ENCODE measurements at places on chromosomes 12 and 14.

GRCh38 chr14:20998674-20999366, at the start of gene SLC39A2:
SLC39A2 (plus strand) TSS chr14:20999293; CDS start chr14:20999447, 154 bp downstream.
- DNase-seq = no peak

GRCh38 chr12:16939871-16940306, 333.9 kb upstream of the LMO3 start:
- no peak for DNase-seq

DNA sequence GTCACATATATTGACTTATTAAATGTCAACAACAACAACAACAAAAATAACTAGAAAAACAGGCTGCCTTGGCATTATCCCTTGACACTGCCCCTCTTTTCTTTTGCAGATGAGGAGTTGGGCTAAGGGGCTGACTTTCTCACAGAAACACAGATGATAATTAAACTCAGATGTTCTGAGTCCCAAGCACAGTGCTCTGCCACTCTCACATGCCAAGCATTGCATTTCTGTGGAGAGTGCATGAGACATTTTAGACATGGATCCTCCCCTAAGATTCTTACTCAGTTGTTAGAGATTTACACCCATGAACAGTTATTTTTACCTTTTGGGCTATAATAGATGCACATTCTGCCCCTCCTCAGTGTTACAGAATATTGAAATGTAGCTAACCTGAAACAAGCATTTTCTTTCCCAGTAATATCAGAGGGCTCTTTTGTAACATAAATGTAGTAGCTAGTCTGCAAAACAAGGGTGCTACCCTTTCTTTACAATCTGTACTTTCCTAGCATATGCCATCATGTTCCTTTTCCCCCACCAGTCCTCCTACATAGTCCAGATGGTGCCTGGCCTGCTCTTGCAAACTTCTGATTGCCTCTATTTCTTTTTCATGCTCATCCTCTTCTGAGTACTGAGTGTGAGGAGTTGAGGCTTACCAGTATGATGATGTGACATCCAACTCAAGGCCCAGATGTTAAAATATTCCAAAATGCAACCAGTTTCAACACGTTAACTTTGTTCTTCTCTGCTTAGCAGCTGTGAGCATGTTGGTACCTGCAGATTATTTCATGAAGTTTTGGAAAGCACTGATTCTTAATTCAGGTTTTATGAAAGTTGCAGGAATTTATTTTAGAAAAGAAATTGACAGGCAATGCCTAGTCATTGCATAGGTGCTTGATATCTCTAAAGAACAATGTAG, 125.0 kb upstream of the ATP2B1 start:
- no peak for DNase-seq

GRCh38 chr12:116455540-116456329, 103.4 kb upstream of the MAP1LC3B2 start:
- DNase-seq = no peak

DNA sequence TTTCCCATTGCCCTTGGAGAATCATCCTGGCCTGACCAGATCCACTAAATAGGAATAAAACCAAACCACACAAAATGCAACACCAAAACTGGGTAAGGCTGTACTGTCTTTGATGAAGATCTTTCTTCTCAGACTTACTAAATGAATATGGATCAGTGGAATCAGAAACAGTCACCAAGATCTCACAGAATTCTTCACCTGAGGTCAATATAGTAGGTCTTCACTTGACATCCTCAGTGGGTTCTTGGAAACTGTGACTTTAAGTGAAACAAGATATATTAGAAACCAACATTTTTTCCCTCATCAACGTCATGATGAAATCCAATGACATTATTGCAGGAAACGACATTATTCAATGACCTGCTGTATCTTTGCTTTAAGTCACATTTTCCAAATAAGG, 526.2 kb downstream of the FUT8 start:
- no peak for DNase-seq

DNA sequence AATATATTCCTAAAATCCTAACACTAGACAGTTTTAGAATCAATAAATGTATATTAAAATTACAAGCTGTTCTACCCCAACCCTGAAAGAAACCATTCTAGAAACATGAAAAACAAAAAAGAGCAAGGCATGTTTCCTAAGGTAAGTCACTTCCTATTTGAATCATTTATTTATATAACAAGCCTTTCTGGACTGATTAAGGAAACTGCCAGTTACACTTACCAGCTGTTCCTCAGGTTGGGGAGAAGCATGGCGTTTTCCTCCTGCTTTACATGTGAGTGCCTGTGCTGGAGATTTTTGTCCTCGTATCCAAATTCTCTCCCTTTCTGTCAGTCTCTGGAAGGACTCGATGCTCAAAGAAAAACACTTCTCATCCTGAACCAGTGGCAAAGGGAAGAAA, 183.3 kb downstream of the EFCAB11 start:
- no peak for DNase-seq

GRCh38 chr12:91774434-91774921, 371.2 kb downstream of the BTG1 start:
- DNase-seq = no peak
